ENCODE measurements at places on chromosomes 7 and 10.

DNA sequence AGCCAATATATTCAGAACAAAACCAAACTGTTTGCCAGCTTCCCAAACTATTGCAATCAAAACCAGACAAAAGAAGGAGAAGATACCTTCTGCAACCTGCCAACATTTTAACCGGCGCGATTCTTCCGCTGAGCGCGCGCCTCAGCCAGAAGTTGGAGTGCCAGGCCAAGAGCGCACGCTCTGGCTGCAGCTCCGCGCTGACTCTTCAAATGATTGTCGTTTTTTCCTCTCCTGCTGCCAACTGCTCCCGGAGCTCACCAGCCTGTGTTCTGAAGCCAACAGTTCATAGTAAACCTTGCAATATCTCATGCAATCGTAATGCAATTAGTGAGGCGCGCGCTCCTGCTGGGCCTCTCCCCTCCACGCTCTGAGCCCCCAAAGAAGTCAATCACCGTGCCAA lies 259.7 kb upstream of the MGMT start:
- DNase-seq: no peak

GRCh38 chr7:148344406-148344805 lies 246.2 kb upstream of the C7orf33 start:
- DNase-seq: no peak

- no peak for DNase-seq
Measured at GRCh38 chr10:110007161-110007700, 553 bp upstream of the ADD3 start.

GRCh38 chr7:84614821-84615501 lies 420.4 kb upstream of the SEMA3A start:
- DNase-seq: no peak

DNA sequence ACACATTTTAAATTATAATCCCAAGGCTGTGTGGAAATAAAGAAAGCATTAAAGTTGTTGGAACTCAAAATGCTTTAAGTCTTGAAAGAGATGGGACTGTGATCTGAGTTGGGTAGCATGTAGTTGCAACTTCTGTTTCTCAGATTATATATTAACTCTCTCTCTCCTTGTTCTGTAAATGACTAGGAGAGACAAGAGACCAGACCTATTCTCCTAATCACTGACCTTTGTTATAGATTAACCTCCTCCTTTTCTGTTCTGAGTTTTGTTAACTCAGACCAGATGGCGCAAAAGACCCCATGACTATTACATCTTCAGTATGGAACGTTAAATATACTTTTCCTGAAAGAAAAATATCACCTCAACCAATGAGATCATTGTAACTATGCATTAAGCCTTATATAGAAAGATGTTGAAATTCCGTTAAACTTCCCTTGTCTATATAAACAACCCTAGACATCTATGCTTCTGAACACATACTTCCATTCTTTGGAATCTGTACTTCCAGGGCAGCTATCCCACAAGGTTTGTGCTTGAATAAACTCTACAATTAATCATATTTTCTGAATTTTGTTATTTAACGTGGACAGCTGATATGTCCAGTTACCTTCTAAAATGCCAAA lies 143.5 kb upstream of the TRIM24 start:
- DNase-seq: no peak

- no peak for DNase-seq
Measured at GRCh38 chr10:20132816-20133215, 316.6 kb downstream of the PLXDC2 start.

GRCh38 chr10:72545546-72545945 lies 80.3 kb downstream of the MICU1 start:
- no peak for DNase-seq

DNA sequence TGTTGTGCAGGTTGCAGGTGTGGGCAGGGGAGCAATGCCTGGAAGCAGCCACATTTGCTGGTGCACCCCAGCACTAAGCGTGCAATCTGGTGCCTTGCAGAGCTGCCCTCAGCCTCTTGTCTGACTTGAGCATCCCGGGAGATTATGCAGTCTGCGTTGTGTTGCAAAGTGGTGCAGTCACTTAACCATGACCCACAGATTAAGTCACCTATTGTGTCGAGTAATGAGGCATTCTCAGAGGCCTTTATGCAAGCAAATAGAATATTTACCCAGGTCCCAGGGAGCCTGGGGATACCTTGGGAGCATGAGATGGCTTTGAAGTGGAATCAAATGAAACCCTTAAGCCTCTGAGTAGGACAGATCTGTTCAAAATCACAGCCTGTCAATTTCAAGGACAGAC lies 529.0 kb downstream of the TYW1 start:
- DNase-seq: no peak

DNA sequence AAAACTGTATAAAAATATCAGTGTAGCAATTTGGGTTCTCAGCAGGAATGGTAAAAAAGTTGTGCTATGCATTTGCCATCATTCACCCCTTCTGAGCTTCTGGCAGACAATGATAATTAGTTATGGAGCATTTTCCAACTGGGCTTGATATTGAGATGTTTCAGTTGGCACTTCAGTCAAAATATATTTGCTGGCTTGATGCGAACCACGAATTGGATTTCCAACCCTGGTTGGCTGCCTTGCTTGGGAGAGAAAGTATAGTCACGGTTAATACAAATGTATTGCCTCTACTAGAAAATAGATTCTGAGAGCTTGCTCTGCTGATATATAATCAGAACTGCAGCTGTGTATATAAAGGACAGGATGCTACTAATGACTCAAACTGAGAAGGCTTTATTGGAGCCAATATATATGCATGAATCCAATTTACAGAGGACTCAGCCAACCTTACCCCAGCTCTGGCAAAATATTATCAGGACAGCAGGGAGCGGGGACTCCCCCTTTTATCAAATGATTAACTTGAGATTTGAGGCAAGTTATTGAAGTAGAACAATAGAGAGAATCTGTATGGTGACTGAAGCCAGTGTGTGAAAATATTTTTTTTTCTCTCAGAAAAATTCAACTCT lies 219.8 kb upstream of the SMIM30 start:
- no peak for DNase-seq

- DNase-seq: no peak
Measured at GRCh38 chr7:98211676-98212531, 665 bp downstream of the BHLHA15 start.

- DNase-seq: no peak
Measured at GRCh38 chr10:132100556-132101349, 35.0 kb downstream of the JAKMIP3 start.

- no peak for DNase-seq
Measured at GRCh38 chr7:70498232-70498992, 633.5 kb upstream of the GALNT17 start.

Measured in non-pigmented ciliary epithelial cell (primary cell).